ENCODE measurements at places on chromosomes 3 and 15.

- no peak for DNase-seq
Measured at GRCh38 chr3:175224051-175224450, 364.9 kb downstream of the NAALADL2 start.

DNA sequence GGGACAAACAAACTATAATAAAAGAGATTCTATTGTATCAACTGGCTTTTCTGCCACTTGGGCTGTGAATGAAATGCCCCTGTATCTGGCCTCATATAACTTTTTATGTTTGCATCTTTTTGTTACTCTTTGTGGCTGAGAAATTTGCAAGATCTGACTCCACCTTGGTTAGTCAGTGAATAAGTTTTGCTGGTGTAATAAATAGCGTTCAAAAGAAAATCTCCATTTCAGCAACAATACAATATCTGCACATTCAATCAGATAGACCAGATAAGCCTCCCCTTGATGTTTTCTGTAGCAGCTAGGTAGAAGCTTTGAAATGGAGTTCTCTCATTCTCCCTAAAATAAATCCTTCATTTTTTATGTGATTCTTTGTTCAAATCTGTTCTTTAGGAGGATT is 12.0 kb downstream of the TRAT1 start:
- DNase-seq, result no peak

GRCh38 chr3:150443331-150443741 is 35.2 kb downstream of the TSC22D2 start:
- no peak for DNase-seq

DNA sequence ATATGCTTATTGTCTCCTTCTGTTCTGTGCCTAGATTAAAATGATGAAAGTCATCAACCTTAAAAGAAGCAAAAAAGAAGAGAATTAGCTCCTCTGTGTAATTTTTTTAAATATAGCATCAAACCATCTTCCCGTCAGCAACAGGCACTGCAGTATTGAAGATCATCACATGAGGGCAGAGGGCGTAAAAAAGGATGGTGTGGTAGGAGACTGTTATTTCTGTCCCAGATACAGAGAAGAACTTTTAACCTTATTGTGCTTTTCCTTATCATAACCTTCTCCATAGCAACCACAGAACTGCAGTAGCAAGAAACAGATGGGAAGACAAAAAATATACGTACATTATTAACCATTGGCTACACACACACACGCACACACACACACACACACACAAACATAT is 88.8 kb downstream of the IGSF11 start:
- no peak for DNase-seq

- DNase-seq, result no peak
Measured at GRCh38 chr3:69485489-69485888, 99.6 kb upstream of the FRMD4B start.

DNA sequence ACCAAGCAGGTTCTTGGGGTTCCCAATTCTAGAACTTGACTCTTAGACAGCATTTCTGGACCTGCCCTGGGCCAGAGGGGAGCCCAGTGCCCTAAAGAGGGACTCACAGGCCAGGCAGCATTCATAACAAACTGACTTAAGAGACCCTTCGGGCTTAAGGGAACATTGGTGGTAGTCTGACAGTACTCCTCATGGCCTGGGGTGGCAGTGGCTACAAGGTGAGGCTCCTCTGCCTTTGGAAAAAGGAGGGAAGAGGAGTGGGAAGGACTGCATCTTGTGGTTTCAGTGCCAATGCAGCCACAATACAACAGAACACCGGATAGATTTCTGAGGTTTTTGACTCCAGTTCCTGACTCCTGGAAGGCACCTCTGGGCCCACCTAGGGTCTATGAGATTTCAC is 172.2 kb upstream of the STRIT1 start:
- DNase-seq, result no peak

DNA sequence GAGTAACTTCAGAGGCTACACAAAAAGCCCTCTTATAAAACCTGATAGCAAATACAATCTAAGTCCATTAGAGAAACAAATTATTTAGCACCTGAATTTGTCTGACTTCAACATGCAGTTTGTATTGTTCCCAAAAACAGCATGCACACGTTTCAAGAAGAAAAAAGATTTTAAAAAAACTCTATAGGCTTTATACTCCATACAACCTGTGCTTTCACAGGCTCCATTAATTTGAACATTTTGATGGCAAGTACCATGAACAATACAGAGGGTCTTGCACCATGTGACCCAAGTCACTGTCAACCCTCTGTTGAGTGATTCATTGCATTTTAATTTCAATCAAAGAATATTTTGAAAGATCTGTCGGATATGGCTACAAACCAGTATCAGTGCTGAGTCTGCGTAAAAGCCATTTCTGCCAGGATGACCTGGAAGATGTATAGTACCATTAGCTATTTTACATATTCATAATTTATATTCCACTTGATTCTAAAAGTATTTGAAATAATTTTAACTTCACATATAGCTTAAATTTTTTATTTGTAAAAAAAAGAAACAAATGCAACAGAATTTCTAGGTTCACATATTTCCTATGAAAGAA is 13.2 kb downstream of the ANXA2 start:
- DNase-seq, result no peak

DNA sequence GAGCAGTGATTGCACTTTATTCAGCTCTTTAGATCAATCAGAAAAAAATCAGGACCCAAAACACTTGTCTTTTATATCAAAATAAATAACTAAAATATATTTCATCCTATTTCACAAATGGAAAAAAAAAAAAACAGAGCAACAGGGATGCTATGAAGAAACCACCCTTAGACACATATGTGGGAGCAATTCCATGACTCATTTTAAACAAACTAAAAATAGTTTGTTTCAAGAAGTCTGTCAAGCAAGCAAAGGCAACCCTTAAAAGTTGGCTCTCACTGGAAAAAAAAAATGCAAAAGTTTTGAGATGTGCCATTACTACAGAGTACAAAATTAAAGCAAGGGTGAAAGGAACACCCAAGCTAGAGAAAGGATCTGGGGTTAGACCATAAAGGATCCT is 5.7 kb downstream of the ATP13A3 start:
- no peak for DNase-seq

All from activated naive CD4-positive, alpha-beta T cell treated with anti-CD3 and anti-CD28 coated beads, Interleukin-2, amount 50 U/mL, for 16 hours (primary cell).